ENCODE measurements at places on chromosomes 4 and X. TPM values are rescaled to one million over a fixed set of nuclear protein-coding genes. Genes with fewer than 3 reads are reported as not detected.

RIPPLY1 gene
- not detected for total RNA-seq

STK32B gene
- total RNA-seq: 38.5 TPM

TMSB15A gene
- total RNA-seq: 163 TPM

CYSLTR1 gene
- 0.63 TPM for total RNA-seq

SASH3 gene
- total RNA-seq: 0.94 TPM

CXCL8 gene
- total RNA-seq: not detected

TXK gene
- 2.8 TPM for total RNA-seq

QRFPR gene
- total RNA-seq: 1.6 TPM

MORF4L2 gene
- total RNA-seq: 230 TPM

ZNF157 gene
- total RNA-seq: 5.0 TPM

CRMP1 gene
- 680 TPM for total RNA-seq

WDR13 gene
- 88.9 TPM for total RNA-seq

PCDH18 gene
- total RNA-seq: 17.8 TPM

ODAM gene
- total RNA-seq: not detected

All from parietal lobe (tissue), 2 donors.